ENCODE measurements at places on chromosomes 2 and 18.

DNA sequence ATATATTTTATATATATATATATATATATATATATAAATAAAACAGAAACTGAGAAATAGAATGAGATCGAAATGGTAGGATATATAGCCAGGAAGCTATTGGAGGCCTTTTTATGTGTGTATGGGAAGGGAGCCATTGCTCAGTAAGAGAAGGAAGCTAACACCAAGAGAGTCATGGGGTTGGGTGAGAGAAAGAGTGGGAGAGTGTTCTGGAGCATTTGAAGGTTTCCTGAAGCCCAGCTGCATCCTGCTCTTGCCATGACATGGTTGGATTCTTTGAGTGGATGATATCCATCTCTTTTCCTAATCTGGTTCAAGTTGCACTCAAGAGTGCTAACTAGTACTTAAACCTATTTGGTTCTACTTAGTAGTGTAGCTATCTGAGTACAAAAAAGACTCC, 282.3 kb downstream of the DYSF start:
- DNase-seq = no peak

- DNase-seq = no peak
Observed at GRCh38 chr2:170408461-170409163, 230.7 kb downstream of the MYO3B start.

- DNase-seq = no peak
Observed at GRCh38 chr2:227657199-227657845, 9.3 kb upstream of the SCYGR5 start.

DNA sequence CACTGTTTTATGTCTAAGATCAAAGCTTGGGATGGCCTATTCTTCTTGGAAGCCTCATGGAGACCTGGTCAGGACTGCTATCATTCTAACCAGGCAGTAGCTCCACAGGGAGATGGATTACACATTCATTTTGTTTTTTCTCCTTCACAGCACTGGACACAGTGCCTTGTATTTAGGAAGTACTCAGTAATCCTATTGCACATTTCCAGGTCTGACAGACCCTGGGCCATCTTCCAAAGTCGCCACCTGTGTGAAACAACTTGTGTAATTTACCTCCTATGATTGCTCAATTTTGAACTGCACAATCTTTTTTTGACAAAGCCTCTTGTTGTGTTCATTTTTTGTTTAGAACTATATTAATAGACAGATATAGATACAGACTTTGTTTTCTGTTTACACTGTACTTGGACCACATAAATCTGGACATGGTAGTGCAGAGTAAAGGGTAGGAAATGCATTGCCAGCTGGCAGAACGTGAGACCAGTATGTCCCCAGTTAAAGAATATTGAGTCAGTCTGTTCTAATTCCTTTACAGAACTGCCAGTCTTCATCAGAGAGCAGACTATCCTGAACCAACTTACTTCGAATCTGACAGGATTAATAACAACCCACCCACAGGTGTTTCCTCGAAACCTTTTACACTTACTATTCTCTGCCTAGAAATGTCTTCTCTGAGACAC, 277.8 kb upstream of the CYRIA start:
- no peak for DNase-seq

- DNase-seq = no peak
Observed at GRCh38 chr2:195413422-195413821, 243.6 kb upstream of the SLC39A10 start.

DNA sequence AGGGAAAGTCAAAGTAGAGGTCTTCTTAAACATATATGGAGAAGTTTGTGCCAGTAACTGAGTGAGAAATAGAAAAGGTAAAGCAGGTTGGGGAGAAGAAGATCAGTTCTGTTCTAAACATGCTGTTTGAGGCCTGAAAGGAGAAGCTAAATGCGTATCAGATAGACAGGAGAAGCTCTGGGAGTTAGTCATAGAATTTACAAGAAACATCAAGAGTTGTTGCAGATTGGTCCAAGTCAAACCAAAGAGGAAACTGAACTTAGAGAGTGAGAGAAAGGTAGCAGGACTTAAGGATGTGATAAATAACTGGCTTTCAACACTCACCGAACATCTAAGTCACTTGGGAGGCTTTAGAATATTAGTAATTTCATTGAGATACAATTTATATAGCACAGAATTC, 29.2 kb upstream of the CERS6 start:
- DNase-seq = no peak

- DNase-seq = no peak
Observed at GRCh38 chr2:9306911-9307310, 100.3 kb downstream of the ASAP2 start.

GRCh38 chr18:56162311-56163265, 475.8 kb downstream of the TXNL1 start:
- no peak for DNase-seq

DNA sequence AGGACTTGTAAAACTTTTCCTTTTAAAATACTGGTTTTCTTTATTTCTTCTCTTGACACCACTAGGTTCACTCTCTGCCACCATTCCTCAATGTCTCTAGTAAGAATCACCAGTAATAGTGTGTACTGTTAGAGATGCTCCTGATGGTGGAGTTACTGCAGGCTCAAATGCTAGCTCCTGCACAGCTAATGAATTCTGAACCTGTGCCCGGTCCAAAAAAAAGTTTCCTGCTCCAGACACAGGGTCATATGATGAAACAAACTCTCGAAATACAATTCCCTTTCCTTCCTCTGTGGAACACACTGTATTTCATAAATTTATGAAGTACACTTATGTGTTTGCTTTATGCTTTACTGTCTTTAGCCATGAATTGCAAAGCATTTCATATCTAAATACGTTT, 19.2 kb downstream of the PMS1 start:
- DNase-seq = no peak

DNA sequence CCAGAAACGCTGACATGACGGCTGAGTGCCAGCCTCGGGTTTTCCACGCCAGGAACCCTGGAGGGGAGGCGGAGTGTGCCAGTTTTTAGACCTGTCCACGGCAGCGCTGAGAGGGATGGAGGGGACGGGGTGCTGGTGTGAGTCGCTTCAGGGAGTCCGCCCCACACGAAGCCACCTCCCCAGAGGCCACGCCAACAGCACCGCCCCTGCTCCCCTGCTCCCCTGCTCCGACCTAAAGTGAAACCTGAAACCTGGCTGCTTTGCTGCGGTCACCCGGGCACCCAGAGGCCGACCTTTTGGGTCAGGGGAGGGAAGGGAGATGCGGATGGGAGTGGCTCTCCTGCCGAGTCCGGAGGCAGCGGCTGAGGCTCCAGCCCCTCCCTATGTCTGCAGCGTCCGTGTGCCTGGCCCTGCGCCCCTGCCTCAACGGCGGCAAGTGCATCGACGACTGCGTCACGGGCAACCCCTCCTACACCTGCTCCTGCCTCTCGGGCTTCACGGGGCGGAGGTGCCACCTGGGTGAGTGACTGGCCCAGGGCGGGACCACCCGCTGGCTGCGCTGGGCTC, 38.1 kb downstream of the SNED1 start:
- peak; percentile 60 for DNase-seq

DNA sequence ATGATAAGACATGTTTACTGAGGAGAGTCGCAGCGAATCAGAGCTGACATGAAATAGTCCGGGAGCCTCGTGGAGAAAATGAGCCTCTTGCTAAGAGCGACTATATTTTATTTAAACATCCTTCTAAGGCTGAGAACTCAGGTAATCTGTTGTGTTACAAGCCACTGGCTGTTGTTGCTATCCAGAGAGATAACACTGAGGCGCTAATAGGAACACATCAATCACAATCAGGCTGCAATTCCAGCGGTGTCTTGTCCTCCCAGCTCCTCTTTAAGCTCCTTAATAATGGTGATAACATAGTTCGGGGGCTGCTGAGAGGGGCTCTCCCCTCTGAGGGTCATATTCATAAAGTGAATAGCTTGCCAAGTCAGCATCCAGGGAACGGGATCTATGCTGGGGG, 95.1 kb downstream of the INSIG2 start:
- DNase-seq = no peak

DNA sequence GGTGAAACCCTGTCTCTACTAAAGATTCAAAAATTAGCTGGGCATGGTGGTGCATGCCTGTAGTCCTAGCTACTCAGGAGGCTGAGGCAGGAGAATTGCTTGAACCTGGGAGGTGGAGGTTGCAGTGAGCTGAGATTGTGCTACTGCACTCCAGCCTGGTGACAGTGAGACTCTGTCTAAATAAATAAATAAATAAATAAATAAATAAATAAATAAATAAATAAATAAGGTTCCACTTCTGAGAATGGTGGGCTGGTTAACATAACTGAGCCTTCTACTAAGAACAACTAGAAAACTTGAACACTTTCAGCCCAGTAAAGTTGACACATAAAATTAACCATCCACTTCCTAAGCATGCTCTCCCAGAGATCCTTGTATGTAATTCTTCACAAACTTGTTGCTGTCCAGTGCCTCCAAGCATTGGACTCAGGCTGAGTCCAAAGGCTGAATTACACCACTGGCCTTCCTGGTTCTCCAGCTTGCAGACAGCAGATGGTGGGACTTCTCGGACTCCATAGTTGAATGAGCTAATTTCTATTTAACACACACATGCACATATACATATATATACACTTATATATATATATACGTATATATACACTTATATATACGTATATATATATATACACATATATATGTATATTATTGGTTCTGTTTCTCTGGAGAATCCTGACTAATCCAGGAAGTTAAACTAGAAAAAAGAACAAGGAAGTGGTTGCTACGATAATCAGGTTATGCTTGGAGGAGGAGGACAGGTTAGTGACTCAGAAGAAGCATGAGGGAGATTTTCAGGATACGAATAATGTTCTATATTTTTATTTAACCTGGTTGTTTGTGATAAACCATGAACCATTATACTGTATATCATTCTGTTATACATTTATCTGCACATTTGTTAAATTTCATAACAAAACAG, 348.8 kb downstream of the METTL4 start:
- DNase-seq = no peak

- DNase-seq = peak; percentile 86
Observed at GRCh38 chr2:25301453-25302352, 40.0 kb downstream of the DNMT3A start.

DNA sequence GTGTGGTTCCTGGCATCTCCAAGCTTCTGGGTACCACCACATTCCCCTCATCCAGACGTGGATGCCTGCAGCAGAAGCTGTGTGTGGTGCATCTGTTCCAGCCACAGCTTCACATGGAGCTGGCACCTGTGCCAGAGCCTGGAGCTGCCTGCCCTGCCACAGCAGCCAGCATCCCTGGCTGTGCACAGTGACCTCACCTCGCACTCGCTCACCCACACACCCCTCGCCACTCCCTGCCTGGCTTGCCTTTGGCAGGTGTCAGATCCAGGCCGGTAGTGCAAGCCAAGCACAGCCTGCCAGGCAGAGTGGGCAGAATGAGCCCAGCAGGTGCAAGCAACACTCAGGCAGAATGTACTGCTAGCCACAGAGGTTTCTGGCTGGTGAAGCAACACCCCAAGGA, 59.9 kb upstream of the DYNC1I2 start:
- no peak for DNase-seq

DNA sequence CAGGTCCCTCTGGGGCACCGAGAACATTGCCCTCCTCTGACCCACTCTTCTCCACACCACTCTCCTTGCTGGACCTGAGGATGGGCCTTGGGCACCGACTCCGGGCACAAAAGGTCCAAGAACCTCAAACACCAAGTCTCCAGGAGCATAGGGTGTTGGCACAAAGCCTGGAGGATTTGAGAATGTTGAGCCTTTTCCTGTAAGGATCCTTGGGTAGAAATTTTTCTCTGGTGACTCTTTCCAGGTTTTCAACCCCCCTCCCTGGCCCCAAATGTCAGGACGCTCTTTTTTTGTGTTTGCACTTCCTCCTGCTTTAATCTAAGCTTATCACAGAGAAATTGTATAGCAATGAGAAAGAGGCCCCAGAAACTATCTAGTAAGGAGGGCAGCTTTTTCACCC, 9.2 kb downstream of the SPR start:
- DNase-seq = no peak

- DNase-seq = no peak
Observed at GRCh38 chr18:51988277-51988676, 351.7 kb upstream of the DCC start.

- no peak for DNase-seq
Observed at GRCh38 chr18:76956648-76957047, 134.3 kb downstream of the ZNF236 start.

DNA sequence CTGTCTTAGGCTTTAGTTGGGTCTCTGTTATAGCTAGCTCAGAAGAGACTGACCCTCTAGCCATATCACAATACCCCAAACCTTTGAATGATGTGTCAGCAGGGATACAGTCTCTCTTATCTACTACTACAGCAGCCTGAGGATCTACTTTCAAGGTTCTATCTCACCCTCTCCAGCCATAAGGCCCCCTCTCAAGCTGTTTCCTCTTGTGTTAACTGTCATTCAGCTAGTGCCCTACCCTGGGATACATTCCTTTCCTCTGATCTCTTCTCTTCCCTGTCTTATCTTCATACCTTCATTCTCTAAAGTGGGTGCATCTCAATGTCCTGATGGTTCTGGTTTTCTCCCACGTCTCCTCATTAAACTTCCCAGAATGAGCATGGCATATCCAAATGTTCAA, 434.7 kb downstream of the NRXN1 start:
- no peak for DNase-seq

GRCh38 chr2:157751462-157752058, 122.9 kb upstream of the ACVR1C start:
- DNase-seq = peak; percentile 18

DNA sequence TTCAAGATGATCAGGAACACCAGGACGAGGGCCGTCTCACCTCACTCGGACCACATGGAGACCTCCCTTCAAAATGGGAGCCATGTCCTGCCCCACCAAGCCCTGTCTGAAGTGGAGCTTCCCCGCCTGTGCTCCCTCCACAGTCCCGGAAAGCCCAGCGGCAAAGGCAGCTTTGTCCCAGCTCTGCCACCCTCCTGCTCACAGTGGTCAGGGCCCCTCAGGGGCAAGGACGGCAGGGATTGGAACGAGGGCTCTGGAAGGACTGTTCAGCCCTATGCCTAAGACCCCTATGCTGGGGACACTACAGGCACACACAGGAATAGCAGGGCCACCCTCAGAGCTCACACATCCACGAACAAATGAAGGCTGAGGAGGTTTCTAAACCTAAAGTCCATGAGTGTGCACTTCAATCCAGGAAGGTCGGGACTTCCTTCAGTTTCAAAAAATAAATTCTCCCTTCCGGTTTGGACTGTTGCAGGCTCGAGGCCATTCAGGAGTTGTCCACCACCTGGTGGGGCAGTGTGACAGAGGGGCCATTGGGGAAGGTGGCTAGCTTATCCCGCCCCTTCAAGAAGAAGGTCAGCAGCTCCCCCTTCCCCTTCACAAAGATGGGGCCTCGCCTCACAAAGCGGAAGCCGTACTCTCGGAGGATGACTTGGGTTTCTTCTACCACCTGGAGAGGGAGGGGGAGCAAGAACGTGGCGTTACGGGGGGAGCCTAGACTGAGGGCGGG, 26.4 kb downstream of the CENPO start:
- DNase-seq = no peak
